ENCODE measurements at places on chromosomes 1 and 21. TPM values are rescaled to one million over a fixed set of nuclear protein-coding genes. Genes with fewer than 3 reads are reported as not detected.

TMPRSS15 gene
- not detected for total RNA-seq

GBP7 gene
- not detected for total RNA-seq

LAMB3 gene
- 8.9 TPM for total RNA-seq

CRYAA gene
- total RNA-seq: not detected

HNRNPU gene
- total RNA-seq: 595 TPM

SDC3 gene
- total RNA-seq: 201 TPM

OR2L8 gene
- not detected for total RNA-seq

USP33 gene
- 77.8 TPM for total RNA-seq

All from SJCRH30 (cell line).